WTC11 (cell line): ENCODE measurements at places on chromosomes 5 and 9.

DNA sequence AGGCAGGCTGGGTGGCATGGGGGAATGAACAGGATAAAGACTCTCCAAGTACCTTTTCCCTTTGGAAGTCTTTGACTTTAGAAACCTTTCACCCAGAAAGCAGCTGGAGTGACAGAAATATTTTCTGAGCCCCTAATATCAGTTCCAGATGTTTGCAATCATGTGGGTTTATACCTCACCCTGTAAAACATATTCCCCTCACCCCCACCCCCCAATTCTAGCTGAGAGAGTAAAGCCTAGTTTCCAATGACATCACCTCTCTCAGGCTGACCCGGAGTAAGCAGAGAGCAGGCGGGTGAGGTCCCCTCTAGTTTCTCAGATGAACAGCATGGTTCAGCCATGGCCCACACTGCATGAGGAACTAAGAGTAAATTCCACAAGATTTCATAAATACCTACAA lies 82.9 kb upstream of the TRIM32 start:
- DNase-seq = no peak

GRCh38 chr5:58759745-58760144 lies 176.9 kb downstream of the RAB3C start:
- no peak for DNase-seq

- no peak for DNase-seq
Observed at GRCh38 chr9:98808411-98808815, 943 bp downstream of the GALNT12 start.

DNA sequence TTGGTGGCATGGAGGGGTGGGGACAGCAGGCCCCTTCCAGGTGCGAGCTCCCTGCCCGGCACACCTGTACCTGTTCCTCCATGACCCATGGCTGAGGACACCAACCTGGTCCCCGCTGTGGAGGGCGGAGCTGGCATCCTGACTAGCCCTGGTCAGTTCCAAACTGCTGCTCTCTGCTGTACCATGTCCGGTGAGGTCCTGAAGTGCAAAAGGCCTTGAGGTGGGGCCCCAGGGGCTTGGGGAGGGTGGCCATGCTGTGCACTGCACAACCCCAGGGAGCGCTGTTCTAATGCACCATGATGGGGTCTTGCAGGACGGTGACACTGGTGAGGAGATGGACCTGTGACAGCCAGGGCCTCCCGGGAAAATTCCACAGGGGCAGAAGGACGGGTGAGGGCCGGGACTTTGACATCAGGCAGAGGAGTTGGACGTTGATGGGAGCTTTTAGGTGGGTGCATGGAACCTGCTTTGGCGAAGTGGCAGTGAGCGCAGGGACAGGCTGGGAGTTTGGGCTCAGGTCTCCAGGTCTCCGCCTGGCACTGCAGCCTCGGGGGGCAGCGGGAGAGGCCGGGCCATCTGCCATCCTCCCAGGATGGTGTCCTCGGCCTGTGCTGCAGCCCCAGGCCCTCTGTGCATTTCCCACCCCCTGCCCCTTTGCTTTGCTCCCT lies 38.9 kb downstream of the COL5A1 start:
- DNase-seq = no peak

- no peak for DNase-seq
Observed at GRCh38 chr9:127027694-127028093, 94.7 kb downstream of the ANGPTL2 start.

DNA sequence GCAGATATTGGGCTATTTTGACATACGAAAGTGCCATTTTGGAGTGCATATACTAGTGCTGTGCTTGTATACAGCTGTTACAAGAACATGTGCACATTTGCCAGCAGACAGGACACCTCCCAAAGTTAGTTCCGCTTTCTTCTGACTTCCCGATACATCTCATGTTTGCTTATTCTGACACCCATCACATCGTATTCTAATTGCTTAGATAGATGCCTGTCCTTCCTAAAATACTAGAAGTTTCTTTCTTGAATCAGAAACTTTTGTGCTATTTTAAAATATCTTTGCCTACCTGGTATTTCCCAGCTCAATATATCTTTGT lies 177.8 kb downstream of the TTLL11 start:
- DNase-seq = no peak

DNA sequence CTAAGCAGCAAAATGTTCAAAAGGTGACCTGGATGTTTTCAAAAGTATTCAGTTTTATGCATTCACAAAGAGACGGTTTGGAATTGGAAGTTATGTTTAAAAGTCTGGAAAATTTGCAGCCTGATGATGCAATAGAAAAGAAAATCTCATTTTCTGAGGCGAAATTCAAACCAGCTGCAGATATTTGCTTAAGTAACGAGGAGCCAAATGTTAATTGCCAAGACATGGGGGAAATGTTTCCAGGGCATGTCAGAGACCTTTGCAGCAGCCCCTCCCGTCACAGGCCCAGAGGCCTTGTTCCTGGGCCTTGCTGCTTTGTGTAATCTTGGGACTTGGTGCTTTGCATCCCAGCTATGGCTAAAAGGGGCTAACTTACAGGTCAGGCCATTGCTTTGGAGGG lies 228.2 kb downstream of the MAN2A1 start:
- DNase-seq = no peak

DNA sequence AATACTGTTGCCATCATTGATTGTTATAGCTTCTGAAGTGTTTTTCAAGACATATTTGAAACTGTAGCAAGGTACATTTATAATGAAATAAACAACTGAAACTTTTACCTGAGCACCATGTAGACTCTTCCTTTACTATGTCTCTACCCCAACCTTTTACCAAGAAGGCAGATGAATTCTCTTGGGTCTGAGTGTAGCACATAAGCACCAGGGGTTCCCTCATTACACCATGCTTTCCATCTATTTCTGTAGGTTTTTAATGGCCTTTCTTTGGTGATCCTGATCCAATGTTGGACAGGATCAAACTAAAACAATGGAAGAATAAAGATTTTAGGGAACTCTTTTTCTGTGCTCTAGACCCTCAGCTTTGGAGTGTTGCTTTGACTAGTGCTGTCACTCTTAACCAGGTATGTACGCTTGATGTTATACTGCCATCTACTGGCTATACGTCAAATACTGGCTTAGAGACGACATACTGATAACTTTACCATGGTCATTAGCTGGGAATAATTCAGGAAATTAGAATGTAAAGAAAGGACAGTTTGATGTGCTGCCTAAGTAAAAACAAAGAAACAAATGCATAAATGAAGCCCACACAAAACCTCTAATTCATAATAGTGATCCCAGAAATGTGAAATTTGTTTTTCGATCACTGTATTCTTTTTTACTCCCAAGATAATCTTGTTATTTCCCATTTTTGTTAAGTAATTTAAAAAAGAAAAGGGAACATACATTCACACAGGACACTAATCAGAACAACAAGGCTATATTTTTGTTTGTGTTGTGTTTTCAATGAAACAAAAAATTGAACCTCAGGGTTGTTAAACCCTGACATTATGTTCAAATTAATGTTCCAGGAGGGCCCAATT lies 30.7 kb downstream of the IFNW1 start:
- DNase-seq = no peak

DNA sequence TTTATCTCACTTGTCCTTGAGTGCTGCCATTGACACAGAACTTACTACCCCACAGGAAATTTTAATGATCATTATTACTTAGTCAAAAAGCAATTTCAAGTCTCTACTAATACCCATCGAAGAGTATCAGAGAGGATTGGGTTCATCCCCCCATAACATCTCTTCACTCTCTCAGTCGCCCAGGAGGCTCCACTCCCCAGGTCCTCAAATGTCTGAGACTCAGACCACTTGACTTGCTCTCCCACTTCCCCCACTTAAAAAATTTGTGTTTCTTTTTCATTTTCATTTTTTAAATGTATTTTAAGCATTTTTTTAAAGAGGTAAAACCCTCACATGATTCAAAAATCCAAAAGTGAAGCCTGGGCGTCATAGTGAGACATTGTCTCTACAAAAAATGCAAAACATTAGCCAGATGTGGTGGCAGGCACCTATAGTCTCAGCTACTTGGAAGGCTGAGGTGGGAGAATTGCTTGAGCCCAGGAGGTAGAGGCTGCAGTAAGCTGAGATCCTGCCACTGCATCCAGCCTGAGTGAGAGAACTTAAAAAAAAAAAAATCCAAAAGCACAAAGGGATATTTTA lies 56.8 kb upstream of the TRAF1 start:
- DNase-seq = no peak

GRCh38 chr5:128135286-128135685 lies 51.7 kb downstream of the SLC12A2 start:
- no peak for DNase-seq

DNA sequence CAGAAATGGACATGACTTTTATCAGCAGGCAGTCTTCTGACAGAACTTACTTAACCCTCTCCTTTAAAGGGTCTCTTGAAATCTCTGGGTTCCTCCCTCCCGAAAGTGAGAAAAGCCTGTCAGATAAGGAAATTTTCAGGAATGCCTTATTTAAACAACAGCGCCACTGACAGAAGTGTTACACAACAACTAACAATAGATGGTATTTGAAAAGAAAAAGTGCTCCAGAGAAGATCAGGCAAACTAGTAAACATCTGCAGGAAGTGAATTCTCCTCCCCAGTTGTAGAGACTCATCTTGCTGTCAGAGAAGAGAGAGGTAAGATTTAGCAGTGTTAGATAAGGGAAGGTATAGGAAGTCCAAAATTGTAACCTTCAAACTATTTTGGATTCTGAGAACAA lies 107.2 kb upstream of the NFIL3 start:
- DNase-seq = no peak

DNA sequence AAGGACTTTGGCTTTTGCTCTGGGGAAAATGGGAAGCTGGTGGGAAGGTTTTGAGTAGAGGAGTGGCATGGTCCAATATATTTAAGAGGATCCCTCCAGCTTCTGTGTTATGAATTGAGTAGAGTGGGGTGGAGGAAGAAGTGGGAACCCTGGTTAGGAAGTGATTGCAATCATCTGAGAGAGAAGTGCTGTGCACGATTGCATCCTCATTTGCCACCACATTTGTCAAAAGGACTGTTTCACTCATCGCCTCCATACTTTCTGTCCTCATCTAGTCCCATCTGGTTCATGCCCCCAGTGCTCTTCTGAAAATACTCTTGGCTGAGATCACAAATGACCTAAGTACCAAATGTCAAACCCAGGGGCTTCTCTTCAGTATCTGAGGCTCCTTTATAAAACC lies 192.1 kb downstream of the RAB3C start:
- DNase-seq = no peak

DNA sequence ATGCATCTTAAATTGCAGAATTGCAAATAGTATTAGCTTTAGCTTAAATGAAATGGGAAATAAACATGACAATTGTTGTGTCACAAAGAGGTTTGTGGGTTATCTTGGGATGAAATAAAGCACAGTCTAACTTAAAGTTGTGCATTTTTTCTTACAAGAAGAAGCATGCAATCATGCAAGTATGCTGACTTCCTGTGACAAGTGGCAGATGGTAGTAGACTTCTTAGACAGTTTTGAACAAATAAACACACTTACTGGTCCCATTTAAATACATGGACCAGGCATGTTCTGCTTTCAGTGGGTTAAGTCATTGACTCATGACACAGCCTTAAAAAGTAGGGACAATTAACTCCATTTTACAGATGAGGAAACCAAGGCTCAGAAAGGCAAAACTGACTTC lies 15.9 kb upstream of the C5orf63 start:
- no peak for DNase-seq

- no peak for DNase-seq
Observed at GRCh38 chr9:137449931-137450538, 8.9 kb upstream of the ENTPD8 start.

DNA sequence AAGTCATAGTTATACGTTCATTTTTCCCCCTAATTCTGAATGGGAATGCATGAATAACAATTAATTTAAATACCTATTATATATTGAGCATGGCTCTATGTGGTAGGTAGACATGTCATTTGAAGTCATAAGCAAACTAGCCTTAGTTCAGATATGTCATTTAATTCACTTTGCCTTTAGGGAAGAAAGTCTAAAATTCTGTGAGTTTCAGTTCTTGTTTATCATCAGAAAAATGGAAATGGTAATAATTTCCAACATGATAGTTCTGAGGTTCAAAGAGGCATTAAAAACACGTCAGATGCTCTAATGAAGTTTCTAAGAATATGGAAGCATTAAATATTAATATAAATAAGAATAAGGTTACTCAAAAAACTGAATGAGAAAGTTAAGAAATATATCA lies 13.1 kb upstream of the ANXA1 start:
- no peak for DNase-seq

GRCh38 chr9:128242828-128243214 lies 33.0 kb downstream of the GOLGA2 start:
- no peak for DNase-seq

DNA sequence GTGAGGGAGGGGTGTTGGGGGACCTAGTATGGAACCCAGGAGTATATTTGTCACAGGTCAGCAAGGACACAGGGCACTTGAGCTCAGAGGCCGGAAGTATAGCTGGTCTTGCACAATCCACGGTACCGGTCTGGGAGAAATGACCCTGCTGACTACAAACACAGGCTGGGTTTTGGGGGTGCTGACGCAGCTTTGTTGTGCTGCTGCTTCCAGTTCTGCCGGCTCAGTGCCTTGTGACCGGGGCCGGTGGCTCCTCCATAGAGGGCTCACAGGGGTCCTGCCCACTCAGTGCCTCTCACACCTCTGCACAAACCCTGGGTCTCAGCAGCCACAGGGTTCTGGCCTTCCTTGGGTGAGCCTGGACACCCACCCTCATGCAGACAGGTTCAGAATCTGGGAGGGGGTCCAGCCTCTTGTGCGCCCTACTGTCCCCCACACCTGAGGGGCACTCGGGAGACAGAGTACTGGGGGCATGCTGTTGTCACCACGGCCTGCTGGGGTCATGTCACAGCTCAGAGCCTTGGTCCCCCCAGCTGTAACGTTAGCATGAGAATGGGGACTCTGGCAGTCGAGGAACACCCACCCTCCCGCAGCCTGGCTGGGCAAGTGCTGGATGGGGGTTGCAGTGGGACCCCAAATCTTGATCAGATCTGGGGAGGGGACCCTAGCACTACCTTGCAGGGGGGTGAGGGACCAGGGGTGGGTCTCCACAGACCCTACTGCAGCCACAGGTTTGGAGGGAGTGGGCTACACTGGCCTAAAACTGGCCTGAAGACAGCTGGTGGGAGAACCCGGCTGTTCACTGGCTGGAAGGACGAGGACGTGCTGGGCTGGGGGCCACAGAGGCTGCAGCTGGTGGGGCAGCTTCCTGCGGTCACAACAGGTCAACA lies 17.7 kb downstream of the NINJ1 start:
- no peak for DNase-seq

DNA sequence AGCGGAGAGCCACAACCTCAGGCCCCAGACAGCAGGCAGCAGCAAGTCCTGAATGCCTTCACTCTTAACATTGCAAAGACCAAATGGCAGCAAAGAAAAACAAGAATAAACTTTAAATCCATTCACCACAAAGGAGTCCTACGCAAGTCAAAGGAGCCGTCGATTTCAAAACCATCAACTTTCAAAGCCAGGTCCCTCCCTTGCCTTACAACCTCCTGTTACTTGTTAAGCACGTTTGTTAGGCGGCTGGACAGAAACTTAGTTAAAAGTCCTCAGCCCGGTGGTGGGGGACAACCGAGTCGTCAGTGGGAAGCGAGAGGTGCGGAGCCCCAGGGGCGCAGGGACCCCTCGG lies 938 bp downstream of the LPAR1 start:
- DNase-seq = no peak

- DNase-seq = no peak
Observed at GRCh38 chr9:120852240-120853010, 9.7 kb upstream of the PSMD5 start.
